Stimulated activated CD8-positive, alpha-beta memory T cell treated with anti-CD3 and anti-CD28 coated beads, Interleukin-2, amount 100 ng/mL, for 1 hour (primary cell): ENCODE measurements at places on chromosomes 5 and 9.

DNA sequence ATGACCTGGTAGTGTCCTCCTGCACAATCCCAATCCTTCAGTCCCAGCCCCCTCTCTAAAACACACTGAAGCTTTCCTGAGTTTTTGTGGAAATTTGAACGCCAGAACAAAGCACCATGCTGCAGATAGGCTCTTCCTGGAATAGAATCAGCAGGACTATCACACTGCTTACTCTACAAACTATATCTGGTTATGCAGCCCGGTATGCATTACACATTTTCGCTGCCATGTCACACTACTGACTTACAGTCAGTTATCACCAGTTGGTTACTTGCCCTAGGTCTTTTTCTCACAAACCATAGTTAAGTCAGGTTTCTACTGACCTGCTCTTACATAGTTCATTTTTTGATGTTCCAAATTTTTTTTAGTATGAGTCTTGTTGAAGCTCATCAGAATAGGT, 24.9 kb downstream of the PLCXD3 start:
- no peak for DNase-seq

- no peak for DNase-seq
Observed at GRCh38 chr5:95672641-95673040, 10.2 kb downstream of the SPATA9 start.

- DNase-seq: no peak
Observed at GRCh38 chr9:122370303-122370702, 521 bp upstream of the PTGS1 start.

- no peak for DNase-seq
Observed at GRCh38 chr5:29795096-29795652, 1398.3 kb upstream of the CDH6 start.

DNA sequence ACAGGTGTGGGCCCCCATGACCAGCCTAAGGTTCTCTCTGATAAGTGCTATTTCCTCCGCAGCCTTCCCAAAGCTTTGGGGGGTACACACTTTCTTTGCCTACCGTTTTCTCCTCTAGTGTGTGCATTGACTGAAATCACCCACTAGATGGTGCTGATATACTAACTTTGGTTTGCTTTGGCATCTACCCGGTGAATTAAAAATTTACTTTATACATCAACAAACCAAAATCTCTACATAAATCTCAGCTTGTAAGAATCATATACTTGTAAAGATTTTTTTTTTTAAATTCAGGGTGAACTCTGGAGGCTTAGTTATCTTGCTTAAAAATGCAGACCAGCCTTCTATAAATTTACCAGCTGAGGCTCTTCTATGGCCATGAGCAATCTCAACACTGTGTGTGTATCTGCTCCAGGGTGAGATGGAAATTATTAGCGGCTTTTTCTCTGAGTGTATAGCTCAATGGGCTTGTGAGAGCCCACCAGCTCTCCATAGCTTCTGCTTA, 475.7 kb upstream of the TNC start:
- no peak for DNase-seq

DNA sequence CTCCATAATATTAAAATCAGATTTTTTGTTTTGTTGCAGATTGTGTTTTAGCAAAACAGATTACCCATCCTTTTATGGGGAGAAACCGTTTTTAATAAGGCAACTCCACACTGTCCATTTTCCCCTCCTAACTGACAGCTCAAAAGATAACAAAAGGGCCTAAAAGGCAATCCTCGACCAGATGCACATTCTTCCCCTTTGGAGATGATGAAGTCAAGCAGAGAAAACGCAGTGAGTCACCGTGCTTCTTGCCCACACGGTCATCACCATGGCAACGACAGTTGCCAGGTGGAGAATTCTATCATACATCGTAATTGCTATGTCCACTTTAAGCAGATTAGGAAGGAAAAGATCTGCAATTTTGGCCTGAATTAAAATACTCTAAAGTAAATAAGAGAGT, 96.4 kb downstream of the DIRAS2 start:
- DNase-seq: no peak

- DNase-seq: no peak
Observed at GRCh38 chr5:34057118-34057517, 14.1 kb upstream of the C1QTNF3 start.

GRCh38 chr5:180343831-180344695, 9.1 kb downstream of the GFPT2 start:
- no peak for DNase-seq

- DNase-seq: no peak
Observed at GRCh38 chr5:170510126-170510525, 6.3 kb downstream of the KCNIP1 start.

DNA sequence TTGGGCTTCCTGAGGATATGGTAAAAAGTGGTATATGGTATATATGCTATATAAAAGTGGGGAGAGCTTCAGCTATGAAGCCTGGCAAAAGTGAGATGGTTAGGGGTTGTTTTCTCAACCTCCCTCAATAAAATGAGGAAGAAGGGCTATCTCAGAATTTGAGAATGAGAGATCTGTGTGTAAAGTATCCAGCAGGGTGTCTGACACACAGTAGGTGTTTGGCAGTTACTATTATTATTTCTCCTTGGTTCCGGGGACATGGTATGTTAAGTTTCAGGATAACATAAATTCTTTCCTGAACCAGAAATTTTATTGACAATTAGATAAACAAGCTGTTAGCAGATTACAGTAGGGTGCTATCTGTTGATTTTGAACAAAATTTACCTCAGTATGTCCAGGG, 94.1 kb downstream of the DENND1A start:
- DNase-seq: no peak
